ENCODE measurements at places on chromosomes 6 and 20.

GRCh38 chr20:45840700-45841198 lies 7.2 kb downstream of the SNX21 start:
- DNase-seq, result no peak

DNA sequence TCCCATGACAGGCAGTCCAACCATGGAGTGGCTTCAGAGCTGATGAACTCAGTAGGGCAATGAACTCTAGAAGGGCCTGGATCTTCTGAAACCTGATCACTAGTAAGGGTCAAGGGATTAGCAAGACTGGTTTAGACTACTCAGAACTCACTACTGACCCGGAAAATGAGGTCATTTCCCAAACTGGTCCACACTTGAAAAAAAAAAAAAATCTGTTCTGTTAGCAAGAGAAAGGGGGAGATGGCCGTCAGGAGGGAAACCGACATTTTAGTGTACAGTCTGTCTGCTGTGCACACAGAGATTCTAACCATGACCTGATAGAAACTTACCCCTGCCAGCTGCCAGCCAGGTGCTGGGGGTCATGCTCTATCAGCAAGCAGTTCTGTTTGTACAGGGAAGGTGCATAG lies 262.4 kb upstream of the AGPAT4 start:
- DNase-seq, result no peak

- no peak for DNase-seq
Observed at GRCh38 chr6:111211411-111212030, 124.2 kb downstream of the SLC16A10 start.

GRCh38 chr6:138456401-138456790 lies 42.9 kb downstream of the NHSL1 start:
- DNase-seq, result no peak

DNA sequence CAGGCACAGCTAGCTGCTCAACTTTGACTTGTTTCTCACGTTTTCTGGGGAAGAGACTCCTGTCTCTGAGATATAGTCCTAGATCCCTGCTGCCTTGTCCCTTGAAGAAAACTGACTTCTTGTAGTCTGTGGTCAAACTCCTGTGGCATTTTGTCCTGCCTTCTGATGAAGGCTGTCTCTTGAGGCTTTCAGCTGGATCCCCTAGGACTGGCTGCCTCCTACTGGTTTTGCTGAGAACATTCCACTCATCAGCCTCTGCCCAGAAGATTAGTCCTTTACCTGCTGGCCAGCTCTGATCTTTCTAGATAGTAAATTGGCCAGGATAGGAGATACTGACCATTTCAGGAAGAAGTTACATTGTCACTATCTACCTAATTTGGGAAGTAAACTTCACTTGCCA lies 71.9 kb upstream of the CNR1 start:
- DNase-seq, result no peak

DNA sequence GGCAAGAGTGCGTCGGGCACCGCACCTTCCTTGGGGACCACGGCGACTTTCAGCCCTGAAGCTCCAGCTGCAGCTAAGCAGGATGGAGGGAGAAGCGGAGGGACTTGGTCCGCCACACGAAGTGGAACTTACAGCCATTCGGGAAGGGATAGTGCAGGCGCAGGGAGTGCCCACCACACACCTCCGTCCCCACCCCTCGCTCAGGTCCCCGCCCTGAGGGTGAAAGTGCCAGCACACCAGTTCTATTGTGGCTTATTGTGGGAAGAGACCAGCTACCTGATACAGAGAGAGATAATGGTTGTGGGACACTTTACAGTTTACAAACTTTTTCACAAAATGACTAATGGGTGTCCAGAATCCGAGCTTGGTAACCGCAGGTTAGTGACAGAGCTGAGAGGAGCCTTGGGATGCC lies 76.1 kb downstream of the IRF4 start:
- no peak for DNase-seq

GRCh38 chr6:40410821-40411220 lies 176.3 kb downstream of the LRFN2 start:
- no peak for DNase-seq

Data from bone marrow (tissue), 2 donors.